ENCODE measurements at places on chromosomes 1 and 21. TPM values are rescaled to one million over a fixed set of nuclear protein-coding genes. Genes with fewer than 3 reads are reported as not detected.

DNA sequence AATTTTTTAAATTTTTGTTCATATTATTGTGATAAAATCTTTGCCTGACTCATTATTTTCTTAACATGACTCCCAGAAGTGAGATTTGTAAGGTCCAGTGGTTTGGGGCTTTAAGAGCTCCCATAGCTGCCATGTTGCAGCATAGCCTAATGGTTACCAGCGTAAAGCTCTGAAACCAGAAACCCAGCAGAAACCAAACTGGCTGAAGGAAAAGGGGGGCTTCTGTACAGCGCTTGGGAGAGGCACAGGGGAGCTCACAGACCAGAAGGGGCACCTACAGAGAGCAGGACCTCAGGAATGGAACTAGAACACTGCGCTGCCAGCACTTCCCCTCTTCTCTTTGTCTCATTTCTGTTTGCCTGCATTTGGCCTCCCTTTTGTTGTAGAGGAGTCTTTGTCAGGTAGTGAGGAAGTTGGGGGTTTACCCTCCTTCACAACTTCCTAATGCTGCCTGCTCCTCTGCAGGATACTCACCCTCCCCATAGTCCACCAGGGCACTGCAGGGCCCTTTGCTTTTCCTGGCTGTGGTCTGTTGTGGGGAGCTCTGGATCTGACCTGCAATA lies 2.6 kb upstream of the PYCR2 start:
- DNase-seq, result no peak

DNA sequence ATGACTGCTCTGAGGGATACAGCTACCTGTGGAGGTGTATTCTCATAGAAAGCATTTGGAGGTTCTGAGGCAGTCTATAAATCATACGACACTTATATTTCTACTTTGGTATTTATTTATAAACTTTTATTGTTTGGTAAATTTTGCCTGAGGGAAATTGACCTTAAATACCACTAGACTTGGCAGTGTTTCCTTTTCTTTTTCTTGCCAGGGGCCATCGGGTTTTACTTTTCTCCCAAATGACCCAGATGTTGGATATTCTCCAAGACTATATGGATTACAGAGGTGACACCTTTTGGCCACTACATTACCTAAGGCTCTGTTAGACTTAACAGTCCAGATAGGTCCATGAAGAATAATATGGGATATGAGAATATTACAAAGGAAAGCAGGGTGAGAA lies 28.2 kb downstream of the CHD1L start:
- no peak for DNase-seq

DNA sequence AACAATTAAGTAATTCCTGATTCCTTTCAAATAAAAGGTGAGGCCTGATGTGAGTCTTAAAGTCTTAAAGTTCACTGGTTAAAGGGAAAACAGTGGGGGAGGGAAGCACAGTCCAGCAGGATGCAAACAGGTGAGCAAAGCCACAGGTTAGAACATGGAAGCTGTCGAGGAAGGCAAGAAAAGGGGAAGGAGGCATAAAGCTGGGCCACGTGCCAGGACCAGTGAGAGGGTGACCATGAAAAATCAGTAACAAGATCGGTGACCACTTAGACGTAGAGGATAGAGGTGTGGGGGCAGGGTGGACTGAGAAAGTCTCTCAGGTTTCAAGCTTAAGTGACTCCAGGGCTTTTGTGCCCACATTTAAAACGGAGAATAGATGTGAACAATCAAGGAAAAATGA lies 231.3 kb downstream of the SETD4 start:
- DNase-seq, result no peak

DNA sequence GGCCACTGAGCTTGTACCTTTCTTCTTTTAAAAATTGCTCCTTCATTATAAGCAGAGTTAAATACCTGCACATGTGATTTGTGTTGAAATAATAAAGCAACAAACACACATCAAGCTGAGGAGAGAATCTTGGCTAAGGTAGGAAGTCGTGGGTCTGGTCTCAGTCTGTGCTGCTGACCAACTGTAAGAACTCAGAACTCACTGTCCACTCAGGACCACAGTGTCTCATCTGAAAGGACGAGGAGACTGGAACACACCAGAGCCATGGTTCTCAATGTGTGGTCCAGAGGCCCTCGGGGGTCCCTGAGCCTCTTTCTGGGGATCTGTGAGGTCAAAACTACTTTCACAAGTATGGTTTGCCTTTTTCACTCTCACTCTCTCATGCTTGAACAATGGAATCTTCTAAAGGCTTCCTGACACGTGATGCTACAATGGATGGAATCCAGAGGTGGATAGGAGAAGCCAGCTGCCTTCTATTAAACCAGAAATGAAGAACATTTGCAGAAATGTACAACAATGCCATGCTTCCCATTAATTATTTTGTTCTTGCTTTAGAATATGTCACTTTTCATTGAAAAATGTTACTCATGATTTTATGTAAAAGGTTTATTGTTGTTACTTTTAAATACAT lies 17.3 kb upstream of the ETS2 start:
- no peak for DNase-seq

GRCh38 chr1:59418363-59419144 lies 121.7 kb downstream of the FGGY start:
- DNase-seq, result peak; percentile 74

TMEM82 gene
- total RNA-seq, result not detected

HAO2 gene
- total RNA-seq, result not detected

FCRL2 gene
- not detected for total RNA-seq
